HEK293T (cell line): ENCODE measurements at places on chromosomes 1 and 21.

DNA sequence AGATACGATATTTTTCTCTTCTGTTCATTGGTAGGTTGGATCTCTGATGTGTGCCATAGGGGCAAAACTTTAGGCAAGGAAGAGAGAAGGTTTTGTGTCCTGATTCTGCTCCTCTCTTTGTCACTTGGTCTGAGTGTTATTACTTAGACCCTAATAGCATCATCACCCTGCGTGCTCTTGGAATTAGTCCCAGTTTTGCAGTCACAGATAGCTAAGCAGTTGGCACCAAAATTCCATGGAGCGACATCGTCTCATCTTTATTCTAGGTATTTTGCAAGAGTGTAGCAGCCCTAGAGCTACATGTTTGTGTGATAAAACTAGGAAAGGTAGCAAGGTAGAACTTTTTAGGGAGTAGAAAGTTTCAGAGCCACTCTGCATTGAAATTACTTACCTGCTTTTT lies 23.8 kb downstream of the PIP5K1A start:
- DNase-seq: no peak

DNA sequence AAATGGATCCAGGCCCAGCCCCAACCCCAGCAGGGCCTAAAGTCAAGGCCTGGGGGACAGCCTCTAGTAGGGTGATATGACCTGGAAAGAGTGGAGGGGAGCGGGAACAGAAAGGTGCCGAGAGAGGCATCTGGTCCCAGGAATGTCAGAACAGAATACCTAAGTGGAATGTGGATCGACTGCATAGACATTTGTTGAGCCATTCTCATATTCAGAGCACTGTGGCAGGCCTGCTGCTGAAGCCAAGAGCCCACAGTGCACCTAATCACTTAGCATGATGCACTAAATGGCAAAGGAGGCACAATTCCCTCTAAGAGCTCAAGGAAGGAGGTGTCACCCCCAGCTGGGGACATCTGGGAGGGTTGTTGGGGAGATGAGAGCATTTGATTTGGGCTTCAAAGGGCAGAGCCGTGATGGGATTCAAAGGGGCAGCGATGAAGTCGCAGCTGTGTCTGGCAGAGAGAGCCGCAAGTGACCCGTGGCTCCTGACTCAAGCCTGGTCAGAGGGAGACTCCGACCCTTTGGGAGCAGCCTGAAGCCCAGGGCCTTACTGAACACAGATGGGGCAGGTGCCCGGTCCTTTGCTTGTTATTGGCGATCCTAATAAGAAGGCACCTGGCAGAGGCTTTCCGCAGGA lies 8.6 kb upstream of the PKP1 start:
- no peak for DNase-seq

DNA sequence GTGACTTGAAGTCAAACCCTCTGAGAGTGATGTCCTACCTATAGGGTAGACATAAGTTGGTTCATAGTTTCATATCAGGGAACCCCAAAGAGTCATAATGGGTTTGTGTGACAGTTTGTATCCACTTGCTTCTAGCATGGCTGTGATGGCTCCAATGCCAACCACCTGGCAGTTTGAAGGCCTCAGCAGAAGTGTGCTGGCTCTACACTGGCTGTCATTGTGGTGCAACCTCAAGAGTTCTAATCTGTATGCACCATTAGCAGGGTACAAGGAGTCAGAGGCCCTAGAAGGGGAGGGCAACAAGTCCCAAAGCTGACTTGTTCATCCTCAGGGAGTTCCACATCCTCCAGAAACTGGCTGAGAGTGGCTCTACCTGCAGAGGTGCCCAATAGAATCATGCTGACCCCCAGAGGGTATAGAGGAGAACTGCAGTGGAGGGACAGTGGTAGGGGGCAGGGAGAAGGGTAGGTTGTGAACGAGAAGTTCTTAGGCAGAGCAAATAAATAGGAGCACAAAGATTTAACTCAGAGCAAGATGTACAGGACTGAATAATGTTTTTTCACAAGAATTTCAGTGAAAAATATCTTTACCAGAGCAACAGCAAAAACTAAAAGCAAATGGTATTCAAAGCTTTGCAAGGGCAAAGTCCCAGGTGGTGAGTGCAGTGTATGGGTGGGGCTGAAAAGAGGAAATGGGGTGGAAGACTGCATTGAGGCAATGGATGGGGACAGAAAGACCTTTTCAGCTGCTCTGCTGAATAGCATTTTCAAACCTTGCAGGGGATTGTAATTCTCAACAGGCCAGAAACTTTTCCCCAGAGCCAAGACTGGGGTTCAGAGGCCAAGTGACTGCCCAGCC lies 3.2 kb downstream of the FCRL2 start:
- DNase-seq: peak; percentile 34

DNA sequence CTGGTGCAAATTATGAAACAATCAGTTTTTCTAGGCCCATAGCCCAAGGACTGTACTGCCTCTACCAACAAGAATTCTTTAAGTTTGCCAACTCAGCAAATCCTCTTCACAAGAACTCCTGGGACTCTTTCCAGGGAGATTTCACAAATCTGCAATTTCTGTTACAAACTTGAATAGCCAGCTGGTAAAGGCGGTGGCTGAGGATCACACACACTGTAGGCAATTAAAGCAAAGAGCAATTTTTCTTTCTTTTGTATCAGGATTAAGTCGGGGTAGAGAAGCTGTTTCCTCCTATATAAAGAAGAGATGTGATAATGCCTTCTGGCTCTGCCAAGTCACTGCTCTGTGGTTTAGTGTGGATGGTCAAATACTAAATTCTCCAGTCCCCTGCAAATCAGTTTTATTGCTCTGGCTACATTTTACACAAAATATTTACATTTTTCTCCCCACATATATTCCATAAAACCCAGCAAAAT lies 1.7 kb downstream of the ALDH9A1 start:
- DNase-seq: no peak

GRCh38 chr1:41122851-41123518 lies 101.5 kb upstream of the SLFNL1 start:
- peak; percentile 51 for DNase-seq

DNA sequence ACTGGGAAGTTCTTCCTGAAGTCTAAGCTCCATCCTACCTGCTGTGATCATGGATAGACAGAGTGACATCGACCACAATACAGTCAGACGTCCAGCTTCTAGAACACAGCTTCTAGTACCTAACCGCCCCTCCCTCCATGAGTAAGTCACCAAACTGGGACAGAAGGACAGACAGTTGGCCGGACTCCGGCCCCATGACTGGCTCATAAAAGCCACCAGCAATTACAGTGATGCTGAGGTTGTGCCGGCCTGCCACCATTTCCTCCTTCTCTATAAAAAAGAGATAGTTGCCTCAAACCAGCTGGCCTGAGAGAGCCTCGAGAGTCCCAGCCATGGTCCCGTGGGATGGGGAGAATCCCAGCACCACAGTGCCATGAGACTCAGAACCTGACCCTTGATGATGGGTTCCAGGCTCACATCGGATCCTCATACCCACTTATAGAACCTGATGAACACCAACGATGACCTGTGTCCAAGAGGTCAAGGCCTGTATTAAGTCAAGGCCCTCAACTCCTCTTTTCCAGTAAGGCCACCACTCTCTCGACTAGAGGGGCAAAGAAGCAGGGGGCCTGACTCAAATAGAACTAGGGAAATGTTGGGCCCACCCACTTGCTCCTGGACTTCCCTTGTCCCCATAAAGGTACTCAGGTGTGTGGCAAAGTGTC lies 3.4 kb downstream of the MEF2D start:
- no peak for DNase-seq

DNA sequence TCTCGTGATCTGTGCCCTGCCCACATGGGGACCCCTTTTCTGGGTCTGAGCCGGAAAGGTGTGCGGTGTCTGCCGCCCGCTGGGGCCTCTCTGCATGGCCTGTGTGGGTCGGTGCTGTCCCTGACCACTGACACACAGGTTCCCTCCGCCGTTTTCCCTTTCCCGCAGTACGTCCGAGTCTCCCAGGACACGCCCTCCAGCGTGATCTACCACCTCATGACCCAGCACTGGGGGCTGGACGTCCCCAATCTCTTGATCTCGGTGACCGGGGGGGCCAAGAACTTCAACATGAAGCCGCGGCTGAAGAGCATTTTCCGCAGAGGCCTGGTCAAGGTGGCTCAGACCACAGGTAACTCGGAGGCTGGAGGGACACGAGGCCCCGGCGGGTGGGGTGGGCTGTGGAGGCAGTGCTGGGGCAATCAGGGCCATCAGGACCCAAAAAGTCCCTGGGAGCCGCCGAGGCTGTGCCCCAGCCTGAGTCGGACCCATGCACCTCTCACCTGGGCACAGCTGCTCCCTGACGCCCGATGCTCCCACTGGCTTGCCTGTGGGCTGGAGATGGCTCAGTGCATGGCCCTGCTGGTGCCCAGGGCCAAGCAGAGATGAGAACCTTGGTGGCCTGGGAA lies 13.3 kb downstream of the TRPM2 start:
- DNase-seq: no peak

DNA sequence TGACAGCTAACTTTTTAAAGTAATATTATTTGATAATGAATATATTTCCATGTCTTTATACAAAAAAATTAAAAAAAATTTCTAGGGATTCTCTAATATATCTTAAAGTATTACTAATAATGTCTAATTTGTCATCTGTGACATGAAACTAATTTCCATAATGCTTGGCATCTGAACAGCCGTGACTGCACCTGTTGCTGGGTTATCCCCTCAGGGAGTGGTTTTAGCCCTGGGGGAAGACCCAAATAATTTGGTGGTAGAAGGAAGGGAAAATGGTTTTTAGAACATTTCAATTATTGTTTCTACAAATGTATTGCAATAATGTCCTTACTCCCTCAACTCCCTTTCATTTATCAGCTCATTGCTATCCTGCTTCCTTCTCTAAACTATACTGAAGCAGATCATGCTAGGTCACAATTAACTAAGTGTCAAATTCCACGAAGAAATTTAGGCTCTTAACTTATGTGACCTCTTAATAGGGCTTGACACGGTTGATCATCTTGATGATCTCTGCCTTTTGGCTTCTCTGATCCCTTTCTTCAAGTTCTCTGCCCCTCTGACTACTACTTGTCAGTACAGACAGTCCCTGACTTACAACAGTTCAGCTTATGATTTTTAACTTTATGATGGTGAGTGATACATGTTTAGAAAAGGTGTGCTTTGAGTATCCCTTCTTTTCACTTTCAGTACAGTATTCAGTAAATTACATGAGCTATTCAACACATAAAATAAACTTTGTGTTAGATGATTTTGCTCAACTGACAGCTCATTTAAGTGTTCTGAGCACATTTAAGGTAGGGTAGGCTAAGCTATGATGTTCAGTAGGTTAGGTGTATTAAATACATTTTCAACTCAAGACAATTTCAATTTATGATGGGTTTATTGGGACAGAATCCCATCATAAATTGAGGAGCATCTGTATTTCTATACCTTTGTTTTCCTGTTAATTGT lies 26.4 kb upstream of the DPH5 start:
- DNase-seq: no peak

DNA sequence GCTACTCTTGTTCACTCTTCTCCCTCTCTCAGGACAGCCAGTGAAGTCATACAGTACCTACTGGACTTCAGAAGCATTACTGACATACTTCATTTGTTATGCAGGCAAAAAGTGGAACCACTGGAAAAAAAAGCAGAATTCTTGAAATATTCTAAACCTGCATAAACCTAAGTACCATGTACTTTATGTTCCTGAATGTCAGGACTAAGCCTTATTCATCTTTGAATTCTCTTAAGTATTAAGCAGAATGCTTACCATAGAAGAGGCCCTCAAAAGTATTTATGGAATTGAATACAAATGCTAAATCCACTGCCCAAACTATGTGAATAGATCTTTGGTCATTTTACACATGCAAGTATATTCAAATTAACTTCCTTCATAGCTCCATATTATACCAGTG lies 7.8 kb downstream of the PSMB2 start:
- no peak for DNase-seq

GRCh38 chr1:246166841-246167240 lies 340.2 kb downstream of the SMYD3 start:
- DNase-seq: no peak

DNA sequence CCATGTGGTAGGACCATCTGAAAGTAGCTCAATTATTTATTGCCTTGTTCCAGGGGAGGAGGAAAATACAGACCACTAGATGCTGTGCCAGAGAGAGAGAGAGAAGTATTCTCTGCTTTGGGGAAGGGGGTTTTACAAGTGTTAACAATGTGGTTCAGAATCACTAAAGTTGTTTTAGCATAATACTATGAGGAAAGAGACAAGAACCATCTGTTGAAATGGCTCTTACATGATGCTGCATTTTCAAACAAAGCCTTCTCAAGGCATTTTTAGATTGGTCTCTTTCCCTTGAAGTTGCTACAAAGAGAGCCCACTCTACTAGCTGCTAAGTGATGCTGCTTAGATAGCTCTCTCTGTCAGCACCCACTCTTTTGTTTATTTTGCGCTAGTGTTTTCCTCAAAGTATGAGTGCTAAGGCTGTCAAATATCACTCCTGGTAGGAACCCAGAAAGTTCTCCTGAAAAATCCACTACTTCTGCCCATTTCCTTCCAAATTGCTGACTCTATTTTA lies 255.1 kb downstream of the NFIA start:
- no peak for DNase-seq

- no peak for DNase-seq
These were observed 38.2 kb downstream of the CACNA1S start for GRCh38 chr1:201074018-201074417.

GRCh38 chr1:229264068-229264467 lies 6.8 kb upstream of the RAB4A start:
- no peak for DNase-seq

DNA sequence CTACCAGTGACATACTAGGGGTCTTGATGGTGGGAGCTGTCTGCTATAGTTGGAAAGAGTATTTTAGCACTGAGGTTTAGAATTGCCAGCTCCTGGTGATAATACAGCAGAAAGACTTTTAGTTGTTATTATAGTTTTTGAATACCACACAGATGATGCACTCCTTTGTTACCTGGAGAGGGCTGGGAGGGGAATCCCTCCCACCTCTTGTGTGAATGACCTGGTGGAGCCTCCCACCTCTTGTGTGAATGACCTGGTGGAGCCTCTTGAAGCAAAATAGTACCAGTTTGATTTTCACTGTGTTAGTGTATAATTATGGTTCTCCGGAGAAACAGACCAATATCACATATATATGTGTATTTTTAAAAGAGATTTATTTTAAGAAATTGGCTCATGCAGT lies 3.3 kb downstream of the DISP1 start:
- no peak for DNase-seq

- DNase-seq: no peak
These were observed 13.7 kb upstream of the CLCA1 start for GRCh38 chr1:86455073-86455472.

DNA sequence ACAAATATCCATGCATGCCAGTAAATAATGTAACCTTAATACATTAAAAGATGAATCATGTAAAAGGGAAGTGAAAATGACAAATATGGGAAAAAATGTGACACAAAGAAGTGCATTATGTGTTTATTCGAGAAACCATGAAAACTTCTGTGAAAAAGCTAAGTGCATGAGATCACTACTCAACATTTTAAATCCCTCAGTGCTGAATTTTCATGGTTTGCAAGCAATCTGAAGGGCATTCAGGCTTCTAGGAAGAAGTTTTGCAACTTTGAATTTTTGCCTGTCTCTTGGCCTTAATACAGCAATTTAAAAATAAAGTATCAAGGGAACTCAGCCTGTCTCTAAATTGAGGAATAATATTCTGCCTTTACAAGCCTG lies 78.2 kb downstream of the MAP3K7CL start:
- DNase-seq: no peak
